ENCODE measurements at places on chromosomes 3 and 15. TPM values are rescaled to one million over a fixed set of nuclear protein-coding genes. Genes with fewer than 3 reads are reported as not detected.

Gene STXBP5L
- 0.15 TPM for total RNA-seq

Gene EFCC1
- total RNA-seq: 4.8 TPM

Gene ZNF662
- 7.3 TPM for total RNA-seq

Gene PXYLP1
- total RNA-seq: 7.0 TPM
